ENCODE measurements at places on chromosomes 5 and 9.

GRCh38 chr5:136206361-136206760 lies 13.4 kb upstream of the SMIM32 start:
- no peak for DNase-seq

DNA sequence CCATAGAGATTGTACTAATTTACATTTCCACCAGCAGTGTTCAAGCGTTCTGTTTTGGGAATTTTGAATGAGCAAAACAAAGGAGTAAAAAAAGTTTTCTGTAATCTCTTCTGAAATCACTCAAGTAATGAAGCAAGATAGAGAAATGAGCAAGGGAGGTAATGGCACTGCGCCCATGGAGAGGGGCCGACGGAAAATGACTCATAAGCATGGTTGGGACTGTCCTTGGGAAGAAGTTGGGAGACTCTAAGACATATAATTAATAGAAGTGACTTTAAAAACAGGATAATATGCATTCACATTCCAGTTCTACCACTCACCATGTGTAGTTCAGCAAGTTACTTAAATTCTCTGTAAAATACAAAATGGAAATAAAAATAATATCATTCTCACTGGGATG lies 62.5 kb upstream of the C5orf46 start:
- DNase-seq, result no peak

DNA sequence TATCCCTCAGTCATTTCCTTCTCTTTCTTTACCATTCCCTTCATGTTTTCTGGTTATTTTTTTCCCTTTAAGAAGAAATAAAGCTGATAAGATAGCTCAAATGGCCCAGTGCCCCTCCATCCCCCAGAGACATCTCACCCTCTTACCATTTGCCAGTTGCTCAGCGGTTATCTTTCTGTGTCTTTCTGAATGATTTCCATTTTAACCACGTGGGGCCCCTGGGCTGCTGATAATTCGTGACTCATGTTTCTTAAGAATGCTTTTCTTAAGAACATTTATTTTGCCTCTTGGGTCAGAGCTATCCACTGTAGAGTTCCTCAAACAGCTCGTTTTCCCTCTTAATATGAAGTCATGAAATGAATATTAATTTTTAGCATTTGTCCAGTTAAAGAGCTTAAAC lies 147.8 kb downstream of the MAST4 start:
- DNase-seq, result no peak

DNA sequence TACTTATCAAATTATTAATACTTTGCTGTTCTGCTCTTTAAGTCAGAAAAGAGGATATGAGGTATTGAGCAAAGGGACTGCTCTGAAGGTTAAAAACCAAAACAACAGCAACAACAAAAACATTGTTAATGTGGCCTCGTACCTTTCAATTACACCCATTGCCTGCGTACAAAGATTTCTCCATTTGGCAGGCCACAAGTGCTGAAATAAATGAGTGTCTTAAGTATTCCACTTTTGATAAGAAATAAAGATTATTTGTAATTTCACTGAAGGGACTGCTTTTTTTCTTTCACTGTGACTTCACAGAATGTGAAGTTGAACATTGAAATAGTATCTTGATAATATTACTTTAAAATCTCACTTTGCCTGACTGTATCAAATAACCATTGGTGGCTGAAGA lies 163.2 kb upstream of the MRPS30 start:
- DNase-seq, result no peak

- DNase-seq, result no peak
These were observed at the start of gene GABRA1 for GRCh38 chr5:161847941-161848391. Gene GABRA1 (plus strand): TSS chr5:161848120. CDS start chr5:161850811, 2,691 bp downstream.

- no peak for DNase-seq
These were observed 61.0 kb upstream of the SMIM23 start for GRCh38 chr5:171724468-171725204.

DNA sequence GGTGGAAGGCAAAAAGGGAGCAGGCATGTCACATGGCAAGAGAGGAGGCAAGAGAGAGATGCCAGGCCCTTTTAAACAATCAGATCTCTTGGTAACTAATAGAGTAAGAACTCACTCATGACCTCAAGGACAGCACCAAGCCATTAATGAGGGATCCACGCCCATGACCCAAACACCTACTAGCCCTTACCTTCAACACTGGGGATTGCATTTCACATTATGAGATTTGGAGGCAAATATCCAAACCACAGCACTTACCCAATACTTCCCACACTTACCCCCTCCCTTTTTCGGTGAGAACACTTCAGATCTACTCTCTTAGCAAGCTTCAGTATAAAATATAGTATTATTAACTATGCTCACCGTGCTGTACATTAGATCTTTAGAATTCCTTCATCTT lies 41.9 kb downstream of the ZNF354A start:
- no peak for DNase-seq

DNA sequence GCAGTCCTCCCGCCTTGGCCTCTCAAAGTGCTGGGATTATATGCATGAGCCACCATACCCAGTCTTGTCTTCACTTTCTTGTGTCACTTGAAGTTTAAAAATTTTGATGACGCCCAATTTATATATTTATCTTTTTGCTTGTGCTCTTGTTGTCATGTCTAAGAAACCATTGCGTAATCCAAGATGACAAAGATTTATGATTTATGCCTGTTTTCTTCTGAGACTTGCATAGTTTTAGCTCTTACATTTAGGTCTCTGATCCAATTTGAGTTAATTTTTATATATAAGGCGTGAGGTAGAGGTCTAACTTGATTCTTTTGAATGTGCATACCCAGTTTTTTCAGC lies 18.6 kb downstream of the ANKHD1 start:
- DNase-seq, result no peak

- DNase-seq, result no peak
These were observed 99.9 kb downstream of the ENC1 start for GRCh38 chr5:74540622-74541021.

GRCh38 chr5:34496701-34497469 lies 159.2 kb upstream of the RAI14 start:
- DNase-seq, result no peak

- no peak for DNase-seq
These were observed 55.3 kb downstream of the ZNF366 start for GRCh38 chr5:72451741-72452505.
